ENCODE measurements at places on chromosomes 3 and 15.

DNA sequence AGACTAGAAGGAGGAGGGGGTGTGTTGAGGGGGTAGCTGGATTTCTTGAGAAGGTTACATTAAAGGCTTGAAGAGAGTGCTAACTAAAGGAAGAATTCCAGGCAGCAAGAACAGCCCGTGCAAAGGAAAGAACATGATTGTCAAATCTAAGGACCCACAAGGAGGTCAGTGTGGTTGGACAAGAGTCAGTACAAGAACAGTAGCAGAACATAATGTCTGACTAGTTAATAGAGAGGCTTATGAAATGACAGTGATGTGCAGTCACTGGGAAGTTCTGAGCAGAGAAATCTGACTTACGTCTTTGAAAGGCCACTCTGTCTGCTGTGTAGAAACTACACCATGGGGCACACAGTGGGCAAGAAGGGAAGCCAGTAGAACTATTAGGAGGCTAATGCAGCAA, 19.8 kb upstream of the RBMS3 start:
- no peak for DNase-seq

GRCh38 chr15:98431171-98431570, 217.2 kb upstream of the IGF1R start:
- DNase-seq, result no peak

DNA sequence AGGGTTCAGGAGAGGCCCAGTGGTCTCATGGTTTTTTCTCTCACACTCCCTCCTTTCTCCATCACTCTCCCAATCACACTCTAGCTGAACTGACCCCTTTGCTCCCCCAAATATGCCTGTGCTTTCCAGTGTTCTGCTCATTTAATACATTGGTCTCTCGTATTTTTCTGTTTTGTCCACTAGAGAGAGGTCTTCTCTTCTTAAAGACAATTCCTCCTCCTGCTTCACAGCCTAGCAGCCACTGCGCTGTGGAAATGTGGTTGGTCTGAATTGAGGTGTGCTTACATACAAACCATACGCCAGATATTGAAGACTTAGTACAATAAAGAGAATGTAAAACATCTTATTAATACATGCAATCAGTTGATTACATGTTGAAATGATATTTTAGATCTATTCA, 60.6 kb upstream of the XCR1 start:
- DNase-seq, result peak; percentile 82

DNA sequence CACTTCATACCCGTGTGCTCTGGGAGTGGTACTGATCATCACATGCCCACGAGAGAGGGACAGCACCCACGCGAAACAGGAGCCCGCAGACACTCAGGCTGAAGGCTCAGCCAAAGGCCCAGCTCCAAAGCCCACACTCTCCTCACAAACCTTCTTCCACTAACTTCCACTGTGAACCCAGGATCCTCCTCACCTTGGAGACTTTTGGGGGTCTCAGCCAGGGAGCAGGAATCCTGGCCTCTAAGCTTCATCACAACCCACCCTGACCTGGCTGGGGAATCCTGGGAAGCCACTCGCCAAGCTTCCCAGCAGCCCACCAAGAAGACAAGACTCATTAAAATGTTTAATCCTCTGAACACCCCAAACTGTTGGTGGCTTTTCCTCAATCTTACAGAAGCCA, 421.2 kb downstream of the OCA2 start:
- DNase-seq, result no peak

DNA sequence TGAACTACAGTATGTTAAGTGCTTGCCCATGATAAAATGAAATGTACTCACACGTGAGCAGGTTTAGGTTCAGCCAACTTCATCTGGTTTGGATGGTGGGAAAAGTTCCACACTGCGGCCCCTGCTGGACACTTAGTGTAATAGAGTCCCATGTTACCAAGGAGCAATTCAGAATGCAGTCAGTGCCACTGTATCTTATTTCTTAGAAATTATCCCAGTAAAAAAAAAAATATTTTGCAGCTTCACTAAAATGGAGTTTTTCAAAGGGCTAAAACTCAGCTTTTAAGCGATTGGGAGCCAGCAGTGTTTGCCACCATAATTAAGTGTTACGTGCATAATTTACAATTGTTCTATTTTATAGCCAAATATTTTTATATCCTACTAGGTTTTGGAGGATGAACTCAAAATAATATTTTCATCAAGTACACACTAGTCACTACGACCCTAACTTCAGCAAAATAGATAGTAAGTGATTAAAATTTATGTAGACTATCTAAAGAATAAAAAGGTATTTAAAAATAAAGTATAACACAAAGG, 371.7 kb upstream of the GBE1 start:
- peak; percentile 52 for DNase-seq

DNA sequence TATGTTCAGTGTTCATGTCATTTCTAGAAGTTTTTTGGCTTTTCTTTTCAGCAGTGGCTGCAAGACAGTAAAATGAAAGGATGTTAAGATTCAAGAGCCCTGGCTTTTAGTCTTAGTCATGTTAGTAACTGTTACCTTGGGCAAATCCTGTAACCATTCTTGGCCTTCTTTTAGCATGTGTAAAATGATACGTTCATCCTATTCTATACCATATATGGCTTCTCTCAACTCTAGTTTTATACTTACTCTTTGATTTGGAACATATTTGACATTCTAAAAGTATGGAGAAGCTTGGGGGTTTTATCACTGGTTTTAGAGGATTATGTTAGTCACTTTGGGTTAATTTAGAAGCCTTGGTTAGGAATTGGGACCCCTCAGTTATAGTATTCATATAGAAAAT, 20.1 kb downstream of the GTF2E1 start:
- no peak for DNase-seq

DNA sequence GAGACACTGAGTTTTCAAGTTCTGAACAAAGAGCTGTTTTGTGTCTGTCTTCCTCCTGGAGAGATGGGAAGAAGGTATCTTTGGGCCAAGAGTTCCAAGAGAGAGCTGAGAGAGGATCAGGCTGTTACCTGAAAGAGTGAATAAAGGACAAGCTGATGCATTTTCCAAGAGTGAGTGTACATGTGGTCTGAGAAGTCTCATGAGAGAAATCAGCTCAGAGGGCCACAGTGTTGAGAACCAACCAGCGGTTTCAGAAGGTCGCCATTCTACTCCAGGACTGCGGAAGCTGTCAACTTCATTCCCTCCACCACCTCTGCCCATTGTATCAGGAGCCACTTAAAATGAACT, 42.7 kb upstream of the PPP2R3A start:
- no peak for DNase-seq

DNA sequence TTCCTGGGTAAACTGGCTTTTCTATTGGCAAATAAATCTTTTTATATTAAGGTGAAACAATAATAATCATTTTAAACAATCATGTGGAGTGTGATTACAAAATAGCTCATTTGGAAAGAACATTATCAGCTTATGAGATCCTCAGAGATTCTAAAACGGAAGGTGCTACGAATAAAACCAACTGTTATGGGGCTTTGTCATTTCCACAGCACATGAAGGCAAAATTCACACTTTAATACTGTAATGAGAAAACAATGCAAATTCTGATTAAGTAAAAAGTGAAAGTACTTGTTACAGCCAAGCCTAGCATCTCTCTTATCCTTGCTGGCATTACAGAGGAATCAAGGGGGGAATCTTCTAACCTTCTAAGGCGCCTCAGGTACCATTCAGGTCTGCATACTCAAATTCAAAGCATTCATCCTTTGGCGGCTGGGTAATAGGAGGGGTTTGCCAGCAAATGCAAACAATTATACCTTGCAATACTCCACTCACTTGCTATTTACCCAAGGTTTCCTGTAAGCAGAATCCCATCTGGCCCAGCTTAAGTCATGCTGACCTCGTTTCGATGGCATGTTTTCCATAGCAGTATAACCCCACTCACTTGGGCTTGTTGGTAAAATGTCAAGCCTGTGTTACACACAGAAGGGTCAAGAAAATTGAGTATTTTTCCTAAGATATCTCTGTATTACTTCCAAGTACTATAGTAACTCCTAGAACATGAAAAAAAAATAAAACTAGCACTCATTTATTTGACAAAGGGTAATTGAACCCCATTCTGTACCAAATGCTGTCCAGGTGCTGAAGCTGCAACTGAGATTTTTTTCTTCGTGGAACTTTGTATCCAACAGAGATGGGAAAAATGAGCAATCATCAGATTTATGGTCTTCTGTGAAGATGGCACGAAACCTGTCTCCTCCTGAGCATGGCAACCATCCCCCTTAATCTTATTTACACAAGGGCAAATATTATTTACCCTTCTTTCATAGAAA, 183.7 kb upstream of the LMCD1 start:
- no peak for DNase-seq
